ENCODE measurements at places on chromosomes 4 and X.

- DNase-seq: no peak
These were observed 111.2 kb upstream of the GRIA3 start for GRCh38 chrX:123072686-123073385.

DNA sequence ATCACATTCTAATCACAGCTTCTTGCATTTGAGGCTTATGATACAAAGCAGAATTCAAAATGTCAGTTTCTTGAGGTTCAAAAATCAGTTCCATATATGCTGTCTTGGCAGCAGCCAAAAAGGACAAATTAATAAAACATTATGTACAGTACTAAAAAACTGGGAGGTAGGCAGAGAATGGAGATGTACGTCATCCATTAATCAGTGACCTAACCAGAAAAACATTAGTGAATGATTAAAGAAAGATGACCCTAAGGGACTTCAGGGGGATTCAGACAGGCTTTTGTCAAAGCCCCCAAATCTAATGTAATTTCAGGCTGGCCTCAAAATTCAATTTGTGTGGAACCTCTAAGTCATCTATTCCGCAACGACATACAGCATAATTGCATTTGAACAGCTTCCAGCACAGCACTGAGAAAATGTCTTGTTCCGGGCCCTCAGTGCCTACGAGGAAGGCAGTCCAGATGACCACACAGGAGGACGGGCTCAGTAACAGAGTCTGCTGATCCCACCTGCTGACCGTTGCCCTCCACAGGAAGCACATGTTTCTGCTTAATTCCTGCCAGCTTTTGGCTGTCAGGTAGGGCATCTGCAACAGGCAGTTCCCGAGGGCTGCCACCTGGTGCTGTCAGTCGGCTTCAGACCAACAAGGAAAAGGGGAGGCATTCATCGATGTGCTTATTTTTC, 83.8 kb upstream of the HHIP start:
- no peak for DNase-seq

GRCh38 chr4:172726001-172726423, 442.6 kb upstream of the GALNT7 start:
- no peak for DNase-seq

GRCh38 chr4:10504570-10505179, 47.4 kb upstream of the ZNF518B start:
- no peak for DNase-seq

DNA sequence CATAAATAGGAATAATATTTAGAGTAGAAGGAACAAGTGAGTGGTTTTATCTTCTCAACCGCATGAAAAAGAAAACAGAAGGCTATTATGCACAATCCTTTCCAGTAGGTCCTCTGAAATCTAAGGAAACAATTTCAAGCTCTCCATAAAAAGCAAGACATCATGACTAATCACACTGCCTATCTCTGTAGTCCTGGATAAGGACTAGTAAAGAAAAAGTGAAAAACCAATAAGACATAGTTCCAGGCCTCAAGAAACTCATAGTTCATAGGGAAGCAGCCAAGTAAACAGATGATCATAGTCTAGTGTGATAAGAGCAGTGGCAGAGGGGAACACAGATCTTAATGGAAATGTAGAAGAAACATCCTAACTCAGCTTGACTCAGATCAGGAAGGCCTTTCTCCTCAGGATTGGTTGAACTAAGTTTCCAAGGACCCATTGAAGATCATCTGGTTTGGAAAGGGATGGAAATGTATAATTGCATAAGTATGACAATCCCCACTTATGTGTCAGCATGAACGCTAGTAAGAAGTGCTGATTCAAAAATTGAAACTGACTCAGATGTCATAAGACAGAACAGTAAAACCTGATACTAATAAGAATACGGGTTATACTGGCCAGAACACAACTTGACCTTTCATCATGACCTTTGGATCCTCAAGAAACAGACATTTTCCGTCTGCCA, 155.3 kb downstream of the GRIA3 start:
- no peak for DNase-seq

All from NCI-H526 treated with DMSO at 0.1 percent for 48 hours (cell line).